ENCODE measurements at places on chromosomes 1 and 21.

DNA sequence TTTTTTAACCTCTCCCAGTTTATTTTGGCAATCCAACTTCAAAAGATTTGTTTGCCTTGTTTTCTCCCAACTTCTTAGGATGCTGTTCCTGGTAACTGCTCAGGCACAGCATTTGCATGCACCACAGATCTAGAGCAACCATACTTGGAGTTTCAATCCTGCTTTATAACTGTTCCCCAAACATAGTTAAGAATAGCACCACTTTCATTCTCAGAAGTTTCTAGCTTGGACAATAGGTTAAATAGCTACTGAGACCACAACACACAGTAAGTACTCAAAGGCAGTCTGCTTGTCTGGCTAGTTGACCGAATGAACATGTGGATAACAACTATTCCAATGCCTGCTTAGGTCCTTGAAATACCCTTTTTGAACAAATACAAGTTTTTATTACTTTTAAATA is 76.8 kb downstream of the FOXJ3 start:
- no peak for DNase-seq

DNA sequence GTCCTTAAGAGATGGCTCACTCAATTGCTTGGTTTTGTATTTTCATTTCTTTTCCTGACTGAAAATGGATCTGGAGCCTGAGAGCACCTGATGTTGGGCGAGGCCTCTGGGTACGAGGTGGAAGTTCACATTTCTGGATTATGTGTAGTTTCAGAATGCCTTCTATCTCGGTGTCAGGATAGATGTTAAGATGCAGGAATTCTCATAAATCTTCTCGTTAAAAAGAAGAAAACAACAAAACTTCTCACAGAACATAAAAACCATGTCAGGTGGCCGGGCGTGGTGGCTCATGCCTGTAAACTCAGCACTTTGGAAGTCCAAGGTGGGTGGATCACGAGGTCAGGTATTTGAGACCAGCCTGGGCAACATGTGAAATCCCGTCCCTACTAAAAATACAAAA is 101.8 kb downstream of the RHOU start:
- DNase-seq = no peak

DNA sequence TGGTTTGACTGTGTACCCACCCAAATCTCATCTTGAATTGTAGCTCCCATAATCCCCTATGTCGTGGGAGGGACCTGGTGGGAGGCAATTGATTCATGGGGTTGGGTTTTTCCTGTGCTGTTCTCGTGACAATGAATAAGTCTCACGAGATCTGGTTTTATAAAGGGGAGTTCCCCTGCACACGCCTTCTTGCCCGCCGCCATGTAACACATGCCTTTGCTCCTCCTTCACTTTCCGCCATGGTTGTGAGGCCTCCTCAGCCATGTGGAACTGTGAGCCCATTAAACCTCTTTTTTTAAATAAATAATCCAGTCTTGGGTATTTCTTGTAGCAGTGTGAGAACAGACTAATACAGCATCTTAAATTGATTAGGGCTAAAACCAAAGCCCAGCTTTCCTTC is 22.6 kb upstream of the RERE start:
- DNase-seq = no peak

GRCh38 chr1:25900219-25900618 is 6.0 kb downstream of the STMN1 start:
- DNase-seq = no peak

DNA sequence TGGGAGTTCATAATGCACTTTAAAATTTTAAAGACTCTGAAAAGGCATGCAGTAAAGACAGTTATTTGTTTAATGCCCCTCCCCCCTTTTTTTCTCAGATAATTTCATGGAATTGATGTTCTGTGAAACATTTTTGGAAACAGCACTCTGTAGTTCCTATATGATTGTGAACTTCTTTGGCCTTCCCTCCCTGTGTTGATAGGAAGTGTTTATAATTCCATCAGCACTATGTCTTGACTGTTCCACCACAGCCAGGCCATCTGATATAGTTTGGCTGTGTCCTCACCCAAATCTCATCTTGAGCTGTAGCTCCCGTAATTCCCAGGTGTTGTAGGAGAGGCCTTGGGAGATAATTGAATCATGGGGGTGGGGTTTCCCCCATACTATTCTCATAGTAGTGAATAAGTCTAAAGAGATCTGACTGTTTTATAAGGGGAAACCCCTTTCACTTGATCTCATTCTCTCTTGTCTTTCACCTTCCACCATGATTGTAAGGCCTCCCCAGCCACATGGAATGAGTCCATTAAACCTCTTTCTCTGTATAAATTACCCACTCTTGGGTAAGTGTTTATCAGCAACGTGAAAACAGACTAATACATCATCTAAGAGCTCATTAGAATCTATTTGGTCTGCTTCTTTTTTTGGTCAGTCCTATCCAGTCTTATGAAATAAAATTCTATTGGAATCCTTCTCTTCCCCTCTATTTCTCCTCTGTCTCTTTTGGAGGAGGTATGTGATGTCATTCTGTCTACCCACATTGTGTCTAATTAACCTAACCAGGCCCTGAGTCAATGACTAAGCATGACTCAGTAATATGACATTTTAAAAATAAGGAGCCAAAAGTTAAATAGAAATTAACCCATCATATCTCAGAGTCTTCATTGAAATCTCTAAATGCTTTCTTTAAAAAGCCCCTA is 8.9 kb downstream of the CCDC185 start:
- DNase-seq = peak; percentile 63

GRCh38 chr1:109294481-109294880 is 11.5 kb upstream of the PSRC1 start:
- DNase-seq = no peak
